ENCODE measurements at places on chromosomes 6 and 20.

DNA sequence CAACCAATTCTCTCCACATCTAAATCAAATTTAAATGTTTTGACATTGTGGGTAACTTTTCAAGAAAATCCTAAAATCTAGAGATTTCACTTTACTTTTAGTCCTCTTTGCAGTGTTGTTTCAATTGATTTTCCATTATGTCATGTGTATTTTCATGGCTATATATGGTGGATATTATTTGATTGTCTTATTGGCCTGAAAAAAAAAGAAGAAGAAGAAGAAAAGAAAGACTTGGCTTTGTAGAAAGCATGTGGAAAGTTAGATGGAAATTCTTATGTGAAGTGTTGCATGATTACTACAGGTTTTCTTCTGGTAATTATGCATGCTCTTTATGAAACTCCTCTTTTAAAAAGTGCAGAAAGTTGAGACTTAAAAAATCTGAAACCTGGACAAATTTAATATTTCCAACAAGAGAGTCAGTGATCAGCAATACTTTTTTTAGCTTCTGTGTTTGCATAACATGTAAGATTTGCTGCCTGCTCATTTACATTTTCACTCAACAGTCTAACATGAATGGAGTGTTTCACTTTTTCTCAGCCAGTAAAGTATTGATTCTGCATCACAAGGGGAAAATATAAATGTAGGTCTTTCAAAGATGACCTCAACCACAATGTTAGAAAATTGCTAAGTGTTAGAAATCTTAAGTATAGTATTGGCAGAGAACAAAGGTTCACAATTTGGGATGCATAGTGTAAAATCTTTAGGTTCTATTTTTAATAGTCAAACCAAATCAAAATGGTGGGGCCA, 438.7 kb downstream of the BCKDHB start:
- DNase-seq = no peak

DNA sequence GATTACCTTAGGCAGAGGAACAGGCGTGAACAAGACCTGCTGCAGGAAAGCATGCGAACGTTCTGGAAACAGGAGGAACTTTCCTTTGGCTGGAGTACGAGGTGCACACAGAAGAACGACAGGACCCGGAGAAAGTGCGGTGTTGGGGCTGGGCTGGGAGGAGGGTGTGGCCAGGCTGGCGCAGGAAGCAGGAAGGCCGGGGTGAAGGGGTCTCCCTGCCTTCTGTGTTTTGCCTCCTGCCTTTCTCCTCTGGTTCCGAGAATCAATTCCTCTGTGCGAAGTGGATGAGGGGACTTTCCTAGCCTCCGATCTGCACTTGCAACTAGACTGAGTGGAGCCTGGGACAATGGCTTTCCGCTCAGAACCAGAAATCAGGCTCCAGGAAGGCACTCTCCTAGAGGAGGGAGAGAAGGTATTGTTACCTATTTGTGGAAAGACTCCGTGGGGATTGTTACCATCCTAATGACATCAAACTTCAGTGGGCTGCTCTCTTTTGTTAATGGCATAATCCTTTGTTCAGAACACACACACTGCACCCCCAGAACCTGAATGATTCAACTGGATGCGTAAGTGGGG, 22.9 kb upstream of the PLEKHG1 start:
- no peak for DNase-seq

- no peak for DNase-seq
Observed at GRCh38 chr20:3777381-3777715, 3.9 kb downstream of the SPEF1 start.

GRCh38 chr6:79033279-79033678, 44.8 kb downstream of the PHIP start:
- DNase-seq = no peak

GRCh38 chr20:25160467-25160866, 35.0 kb upstream of the ENTPD6 start:
- no peak for DNase-seq

GRCh38 chr6:3585320-3585935, 128.6 kb upstream of the SLC22A23 start:
- no peak for DNase-seq

DNA sequence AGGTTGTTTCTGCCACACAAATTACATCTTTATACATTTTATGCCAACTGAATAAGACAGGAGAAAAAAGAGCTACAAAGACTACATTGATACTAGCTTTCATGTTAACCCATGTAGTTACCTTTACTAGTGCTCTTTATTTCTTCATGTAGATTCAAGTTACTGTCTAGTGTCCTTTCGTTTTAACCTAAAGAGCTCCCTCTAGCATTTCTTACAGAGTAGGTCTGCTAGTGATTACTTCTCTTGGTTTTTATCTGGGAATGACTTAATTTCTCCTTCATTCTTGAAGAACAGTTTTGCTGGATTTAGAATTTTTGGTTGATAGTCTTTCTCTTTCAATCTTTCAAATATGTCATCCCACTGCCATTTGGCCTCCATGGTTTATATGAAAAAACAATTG, 21.2 kb upstream of the NOP56 start:
- no peak for DNase-seq

- no peak for DNase-seq
Observed at GRCh38 chr20:23436681-23437080, 2.8 kb upstream of the CSTL1 start.
